Activated T-helper 9 cell treated with anti-CD3 and anti-CD28 coated beads, Interleukin-2, amount 50 U/mL, for 16 hours (primary cell): ENCODE measurements at places on chromosomes 16 and 17.

DNA sequence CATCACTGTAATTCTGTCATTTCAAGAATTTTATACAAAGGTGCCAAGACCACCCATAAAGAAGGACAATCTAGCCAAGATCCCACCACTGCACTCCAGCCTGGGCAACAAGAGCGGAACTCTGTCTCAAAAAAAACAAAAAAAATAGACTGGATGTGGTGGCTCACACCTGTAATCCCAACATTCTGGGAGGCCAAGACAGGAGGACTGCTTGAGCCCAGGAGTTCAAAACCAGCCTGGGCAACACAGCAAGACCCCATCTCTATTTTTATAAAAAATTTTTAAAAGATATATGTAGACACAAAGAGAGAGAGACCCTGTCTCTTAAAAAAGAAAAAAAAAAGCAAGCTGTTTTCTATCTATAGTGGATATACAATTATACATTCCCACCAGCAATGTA lies 8.8 kb downstream of the UBE2G1 start:
- no peak for DNase-seq

GRCh38 chr16:81473558-81473957 lies 28.9 kb downstream of the CMIP start:
- DNase-seq = no peak

- no peak for DNase-seq
Observed at GRCh38 chr16:66007717-66008116, 358.8 kb upstream of the CDH5 start.

GRCh38 chr17:57284583-57284982 lies 28.3 kb downstream of the MSI2 start:
- no peak for DNase-seq

DNA sequence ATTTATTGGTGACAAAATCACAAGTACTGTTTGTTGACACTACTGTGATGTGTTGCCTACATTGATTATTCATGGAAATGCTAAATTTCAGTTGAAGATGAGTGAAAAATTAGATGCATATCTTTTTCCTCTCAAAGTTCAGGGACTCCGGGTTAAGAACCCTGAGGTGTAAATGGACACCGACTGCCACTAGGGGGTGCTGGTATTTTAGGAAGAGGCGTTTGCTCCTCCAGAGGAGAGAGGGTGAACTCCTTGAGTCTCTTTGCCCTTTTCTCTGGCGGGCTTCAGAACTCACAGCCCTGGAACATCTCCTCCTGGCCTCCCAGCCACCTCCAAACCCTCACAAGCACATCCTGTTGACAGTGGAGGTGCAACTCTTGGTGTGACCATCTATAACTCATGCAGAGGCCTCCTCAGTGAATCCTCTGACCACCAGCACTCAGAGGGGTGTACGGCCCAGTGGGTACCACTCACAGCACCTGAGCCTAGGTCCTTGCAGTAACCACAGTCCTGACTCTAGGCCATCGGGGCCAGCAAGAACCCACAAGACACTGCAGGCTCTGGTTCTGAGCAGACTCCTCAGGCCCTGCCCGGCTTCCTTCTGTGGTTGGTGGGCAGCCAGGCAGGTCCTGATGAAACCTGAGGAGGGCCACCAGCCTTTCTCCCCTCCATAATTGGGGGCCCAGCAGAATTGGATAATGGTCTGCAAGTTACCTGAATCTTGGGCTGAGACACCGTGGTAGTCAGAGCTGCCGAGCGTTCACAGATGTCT lies 26.2 kb upstream of the PIK3R5 start:
- DNase-seq = peak; percentile 43

DNA sequence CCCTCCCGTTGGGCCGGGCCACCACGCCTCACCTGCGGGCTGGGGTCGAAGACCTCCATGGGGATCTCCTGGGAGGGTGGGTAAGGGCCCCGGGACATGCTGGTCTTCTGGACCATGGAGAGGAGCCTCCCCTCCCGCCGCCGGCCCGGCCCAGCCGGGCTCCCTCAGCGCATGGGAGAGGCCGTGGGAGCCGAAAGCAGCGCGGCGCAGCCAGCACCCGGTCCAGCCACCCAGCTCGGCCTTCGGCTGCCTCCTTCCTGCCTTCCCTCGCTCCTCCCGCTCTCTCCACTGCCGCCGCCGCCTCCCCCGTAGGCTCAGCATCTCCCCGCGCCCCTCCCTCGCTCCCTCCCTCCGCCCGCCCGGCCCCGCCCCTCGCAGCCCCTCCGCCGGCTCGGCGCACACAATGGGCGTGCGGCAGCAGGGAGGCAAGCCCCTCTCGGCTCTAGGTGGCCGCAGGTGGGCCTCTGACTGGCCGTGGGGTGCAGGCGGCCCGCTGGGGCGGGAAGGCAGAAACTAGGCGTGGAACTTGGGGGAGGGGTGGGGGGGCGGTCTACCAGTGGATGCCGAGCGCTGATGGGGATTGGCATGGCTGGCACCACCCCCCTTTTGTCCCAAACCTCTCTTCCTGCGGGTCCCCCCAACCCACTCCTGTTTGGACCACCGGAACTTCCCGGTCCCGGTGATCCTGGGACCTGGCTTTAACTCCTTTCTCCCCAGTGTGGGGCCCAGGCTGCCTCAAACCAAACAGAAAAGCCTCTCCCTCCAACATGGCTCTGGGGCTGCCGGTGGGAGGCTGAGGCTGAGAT lies at the start of gene CACNB1:
CACNB1 (minus strand) TSS at position 290 of the 806 bp plus-strand sequence; CDS start at position 116, 174 bp downstream.
- DNase-seq = peak; percentile 56

DNA sequence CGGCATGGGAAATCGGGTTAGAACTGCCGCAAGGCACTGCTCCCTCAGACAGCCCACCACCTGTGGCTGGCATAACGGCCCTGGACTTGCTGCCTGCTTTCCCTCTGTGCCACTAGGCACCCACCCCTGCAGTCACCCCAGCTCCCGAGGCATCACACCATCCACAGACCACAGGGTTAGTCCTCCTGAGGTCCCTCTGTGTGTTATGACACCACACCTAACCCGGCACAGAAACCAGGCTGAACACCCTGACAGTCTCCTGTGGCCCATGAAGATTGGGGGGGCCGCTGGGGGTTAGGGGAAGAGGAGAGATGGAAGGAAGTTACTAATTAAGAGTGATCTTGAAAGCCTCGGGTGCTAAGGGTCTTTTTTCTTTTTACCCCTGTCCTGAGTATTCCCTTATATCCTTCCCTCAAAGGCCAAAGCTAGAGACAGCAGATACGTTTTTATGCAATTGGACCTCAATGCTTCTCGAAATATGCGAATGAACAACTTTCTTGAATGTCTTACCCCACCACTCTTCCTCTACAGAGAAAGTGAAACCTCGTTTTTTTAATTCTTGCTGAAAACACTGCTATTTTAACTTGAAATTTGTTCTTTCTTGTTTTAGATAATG lies 7.0 kb downstream of the CYTH1 start:
- peak; percentile 54 for DNase-seq

- no peak for DNase-seq
Observed at GRCh38 chr17:43864161-43864984, 17.4 kb downstream of the CD300LG start.

DNA sequence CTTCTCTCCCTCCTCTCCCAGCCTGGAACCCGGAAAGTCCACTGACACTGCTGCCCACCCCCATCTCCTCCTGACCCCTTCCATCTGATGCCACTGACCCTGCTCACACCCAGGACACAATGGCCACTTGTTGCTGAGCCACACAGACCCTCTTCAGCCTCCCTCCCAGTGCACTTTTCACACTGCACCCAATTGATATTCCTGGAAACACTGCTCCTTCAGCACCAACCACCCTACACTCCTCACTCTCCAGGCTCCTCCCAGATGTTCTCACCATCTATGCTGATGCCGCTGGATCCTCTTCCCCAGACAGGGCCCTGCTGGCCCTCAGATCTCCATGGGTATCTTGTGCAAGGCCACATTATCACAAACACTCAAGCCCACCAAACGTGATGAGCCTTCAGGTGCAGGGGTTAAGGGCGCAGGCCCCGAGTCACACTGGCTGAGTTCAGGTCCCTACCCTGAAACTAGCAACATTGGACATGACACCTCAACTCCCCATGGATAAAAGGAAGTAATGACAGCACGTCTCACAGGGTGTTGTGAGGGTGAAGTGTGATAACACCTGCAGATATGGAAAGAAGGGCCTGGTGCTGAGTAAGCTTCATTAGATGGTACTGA lies 238.1 kb downstream of the ZNF423 start:
- no peak for DNase-seq
